ENCODE measurements at places on chromosomes 11 and 22.
A peak's percentile ranks its signal among the peaks of the same experiment; 100 is the strongest.

DNA sequence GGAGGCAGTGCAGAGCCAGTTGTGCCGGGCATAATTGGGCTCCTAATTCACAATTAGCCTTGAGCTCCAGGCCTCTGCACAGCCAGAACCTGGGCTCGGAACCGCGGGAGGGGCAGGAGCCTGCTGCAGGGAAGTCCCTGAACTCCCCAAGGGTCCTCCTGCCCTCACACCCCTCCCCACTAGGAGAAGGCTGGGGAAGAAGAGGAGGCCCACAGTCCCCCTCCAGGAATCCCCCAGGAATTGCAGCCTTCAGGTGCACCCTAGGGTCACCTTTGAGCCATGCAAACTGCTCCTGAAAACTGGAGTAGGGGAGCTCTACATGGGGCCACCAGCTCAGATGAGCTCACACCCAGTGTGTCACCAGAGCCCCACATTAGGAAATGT is 93.8 kb upstream of the LMO1 start:
- no peak for DNase-seq

DNA sequence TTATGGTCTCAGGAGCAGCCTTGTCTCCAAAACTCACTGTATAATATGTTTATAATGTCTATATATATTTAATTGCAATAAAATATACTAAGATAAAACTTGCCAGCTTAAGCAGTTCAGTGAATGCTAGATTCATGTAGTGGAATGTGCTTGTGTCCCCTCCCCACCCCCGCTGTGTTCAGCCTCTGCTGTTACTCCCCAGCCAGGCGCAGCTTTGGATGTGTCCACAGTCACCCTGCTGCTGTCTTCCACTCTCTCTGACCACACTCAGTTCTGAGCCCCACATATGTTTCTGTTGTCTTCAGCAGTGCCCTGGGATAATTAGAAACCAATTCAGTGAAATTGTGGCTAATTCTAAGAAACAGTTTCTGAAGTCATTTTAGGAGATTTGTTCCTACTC is 52.2 kb downstream of the PPFIA1 start:
- no peak for DNase-seq

DNA sequence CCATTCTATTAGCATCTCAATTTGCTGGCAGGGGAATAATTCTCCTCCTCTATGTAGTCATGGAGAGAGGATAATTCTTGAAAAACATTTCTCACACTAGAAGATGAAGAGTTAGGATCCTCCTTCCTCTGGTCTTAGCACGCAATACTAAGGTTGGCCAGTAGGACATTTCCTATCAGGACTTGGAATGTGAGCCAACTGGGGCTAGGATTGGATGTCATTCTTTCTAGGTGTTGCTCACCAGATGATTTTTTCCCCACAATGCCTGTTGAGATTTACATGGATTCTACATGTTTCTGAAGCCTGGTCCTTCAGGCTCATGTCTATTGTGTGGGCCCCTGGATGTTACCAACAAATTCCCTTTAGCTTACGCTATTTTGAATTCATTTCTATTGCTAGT is 28.0 kb downstream of the SLN start:
- DNase-seq = peak; percentile 29

DNA sequence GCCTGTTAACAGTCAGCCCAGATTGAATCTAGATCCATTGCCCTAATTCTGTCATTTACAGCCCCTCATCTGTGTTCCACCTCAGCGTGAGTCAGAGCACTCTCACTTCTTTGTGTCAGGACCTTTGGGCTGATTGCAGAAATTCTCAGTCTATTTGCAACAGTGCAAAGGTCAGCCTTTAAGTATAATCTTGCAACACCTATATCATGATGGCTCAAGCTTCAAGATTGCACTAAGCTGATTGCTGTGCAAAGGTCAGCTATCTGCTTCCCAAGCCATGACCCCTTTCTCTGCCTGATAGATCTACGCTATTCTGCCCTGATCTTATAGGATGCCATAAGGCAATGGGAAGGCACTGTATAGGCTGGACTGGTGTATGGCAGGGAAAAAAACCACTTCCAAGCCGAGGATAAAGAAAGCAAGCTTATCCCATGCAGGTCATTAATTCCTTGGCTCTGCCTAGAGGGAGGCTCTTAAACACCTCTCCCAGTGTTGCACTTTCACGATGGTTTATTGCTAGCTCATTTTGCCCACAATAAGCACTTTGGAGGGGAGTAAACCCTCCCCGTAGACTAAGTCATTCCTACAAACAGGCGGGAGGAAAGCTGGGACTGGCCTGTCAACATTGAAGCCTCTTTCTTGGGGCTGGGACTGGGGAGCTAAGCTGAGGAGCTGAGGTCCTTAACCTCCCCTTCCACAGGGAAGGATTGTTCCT is 100.6 kb downstream of the RRAS2 start:
- peak; percentile 88 for DNase-seq

DNA sequence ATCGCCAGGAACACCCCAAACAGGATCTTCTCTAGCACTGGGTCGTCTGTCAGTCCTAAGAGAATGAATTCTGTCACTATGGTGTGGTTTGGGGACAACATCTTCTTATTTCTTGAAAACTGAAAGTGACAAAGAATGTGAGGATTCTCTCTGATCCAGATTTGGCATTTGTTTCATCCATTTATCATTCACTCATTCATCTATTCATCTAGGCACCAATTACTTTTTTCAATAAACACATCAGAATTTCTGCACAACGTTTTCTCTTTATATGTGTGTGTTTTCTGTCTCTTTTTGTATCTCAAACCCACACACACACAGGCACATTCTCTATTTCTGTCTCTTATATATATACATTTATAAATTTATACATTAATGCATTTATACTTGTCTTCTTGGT is at the start of gene OR5M10:
TSS of gene OR5M10 (minus strand) at position 101 of the 400 bp plus-strand sequence. CDS start at position 101, 0 bp downstream.
- no peak for DNase-seq
